ENCODE measurements at places on chromosomes 2 and 18.
A peak's percentile ranks its signal among the peaks of the same experiment; 100 is the strongest.

DNA sequence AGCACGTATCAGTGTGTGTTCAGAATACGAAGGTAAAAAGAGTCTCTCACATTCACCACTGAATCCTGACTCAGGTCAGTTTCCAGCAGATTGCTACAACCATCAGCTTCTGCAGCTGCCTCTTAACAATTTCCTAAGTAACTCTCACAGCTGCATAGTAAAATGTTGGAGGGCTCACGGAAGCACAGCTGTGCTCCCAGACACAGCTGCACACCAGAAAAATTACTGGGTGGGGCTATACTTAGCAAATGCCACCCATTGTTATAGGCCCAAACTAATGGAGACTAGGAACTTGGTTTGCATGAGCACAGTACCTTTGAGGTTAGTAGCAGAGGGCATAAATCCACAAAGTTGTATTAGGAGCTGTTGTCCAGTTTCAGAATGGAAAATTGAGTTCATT is 153.9 kb upstream of the ERBB4 start:
- no peak for DNase-seq

DNA sequence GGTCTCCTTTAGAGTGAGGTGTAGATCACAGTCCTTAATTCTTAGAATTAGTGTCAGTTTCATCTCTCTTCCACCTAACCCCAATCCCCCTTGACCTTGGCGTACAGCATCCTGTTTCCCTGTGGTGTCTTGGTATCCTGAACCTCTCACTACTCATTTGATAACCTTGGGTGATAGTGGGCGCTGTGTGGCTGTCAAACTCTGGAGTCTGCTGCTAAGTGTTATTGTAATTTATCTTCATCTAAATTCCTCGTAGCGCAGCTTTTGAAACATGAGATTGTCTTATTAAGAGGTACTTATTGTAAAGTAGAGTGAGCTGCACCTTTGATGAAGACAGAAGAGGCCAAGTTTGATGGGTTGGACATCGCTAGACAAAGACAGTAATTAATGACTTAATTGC is 222.6 kb upstream of the SPRED2 start:
- peak; percentile 42 for DNase-seq

GRCh38 chr2:41922177-41922576 is 125.6 kb upstream of the PKDCC start:
- no peak for DNase-seq

DNA sequence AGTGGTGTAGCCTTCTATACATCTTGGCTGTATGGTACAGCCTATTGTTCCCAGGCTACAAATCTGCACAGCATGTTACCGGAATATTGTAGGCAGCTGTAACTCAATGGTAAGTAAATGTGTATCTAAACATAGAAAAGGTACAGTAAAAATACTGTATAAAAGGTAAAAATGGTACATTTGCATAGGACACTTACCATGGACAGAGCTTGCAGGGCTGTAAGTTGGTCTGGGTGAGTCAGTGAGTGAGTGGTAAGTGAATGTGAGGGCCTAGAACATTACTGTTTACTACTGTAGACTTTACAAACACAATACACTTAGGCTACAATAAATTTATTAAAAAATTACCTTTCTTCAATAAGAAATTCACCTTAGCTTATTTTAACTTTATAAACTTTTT is 3.7 kb upstream of the MRPS9 start:
- no peak for DNase-seq

DNA sequence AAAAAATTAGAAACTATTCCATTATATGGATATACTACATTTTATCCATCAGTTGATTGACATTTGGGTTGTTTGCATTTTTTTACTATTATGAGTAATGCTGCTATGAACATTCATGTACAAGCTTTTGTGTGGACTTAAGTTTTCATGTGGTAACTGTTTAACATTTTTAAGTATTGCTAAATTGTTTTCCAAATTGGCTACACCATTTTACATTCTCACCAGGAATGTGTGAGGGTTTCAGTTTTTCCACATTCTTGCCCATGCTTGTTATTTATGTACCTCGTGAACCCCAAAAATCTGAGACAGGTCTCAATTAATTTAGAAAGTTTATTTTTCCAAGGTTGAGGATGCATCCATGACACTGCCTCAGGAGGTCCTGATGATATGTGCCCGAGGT is 3.1 kb upstream of the TXNL4A start:
- no peak for DNase-seq

DNA sequence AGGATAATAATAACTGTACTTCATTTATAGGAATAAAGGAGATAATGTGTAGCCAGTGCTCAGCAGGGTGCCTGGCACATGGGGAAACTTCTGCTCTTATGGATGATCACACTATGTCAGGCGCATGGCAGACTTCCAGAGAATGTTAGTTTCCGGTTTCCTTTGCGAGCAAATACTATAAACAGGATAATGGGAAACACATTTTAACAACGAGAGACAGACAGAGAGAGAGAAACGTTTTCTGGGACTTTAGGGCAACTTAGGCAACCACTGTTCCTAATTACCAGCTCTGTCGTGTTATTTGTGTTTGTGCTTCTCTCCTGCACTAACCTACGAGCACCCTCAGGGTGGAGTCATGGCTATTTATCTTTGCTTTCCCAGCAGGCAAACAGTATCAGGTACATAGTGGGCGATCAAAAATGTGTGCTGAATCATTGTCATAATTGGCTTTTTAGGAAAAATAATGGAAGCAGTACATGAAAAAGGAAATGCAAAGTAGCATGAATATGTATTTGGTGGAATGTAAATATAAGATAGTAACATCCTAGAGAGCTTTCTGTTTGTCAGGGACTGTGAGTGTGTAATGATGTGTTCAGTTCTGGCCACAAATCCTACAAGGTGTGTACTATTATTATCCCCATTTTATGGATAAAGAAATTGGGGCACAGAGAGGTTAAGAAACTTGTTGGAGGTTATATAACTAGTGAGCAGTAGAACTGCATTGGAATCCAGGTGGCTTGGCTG is 36.8 kb upstream of the IGFBP2 start:
- peak; percentile 37 for DNase-seq

DNA sequence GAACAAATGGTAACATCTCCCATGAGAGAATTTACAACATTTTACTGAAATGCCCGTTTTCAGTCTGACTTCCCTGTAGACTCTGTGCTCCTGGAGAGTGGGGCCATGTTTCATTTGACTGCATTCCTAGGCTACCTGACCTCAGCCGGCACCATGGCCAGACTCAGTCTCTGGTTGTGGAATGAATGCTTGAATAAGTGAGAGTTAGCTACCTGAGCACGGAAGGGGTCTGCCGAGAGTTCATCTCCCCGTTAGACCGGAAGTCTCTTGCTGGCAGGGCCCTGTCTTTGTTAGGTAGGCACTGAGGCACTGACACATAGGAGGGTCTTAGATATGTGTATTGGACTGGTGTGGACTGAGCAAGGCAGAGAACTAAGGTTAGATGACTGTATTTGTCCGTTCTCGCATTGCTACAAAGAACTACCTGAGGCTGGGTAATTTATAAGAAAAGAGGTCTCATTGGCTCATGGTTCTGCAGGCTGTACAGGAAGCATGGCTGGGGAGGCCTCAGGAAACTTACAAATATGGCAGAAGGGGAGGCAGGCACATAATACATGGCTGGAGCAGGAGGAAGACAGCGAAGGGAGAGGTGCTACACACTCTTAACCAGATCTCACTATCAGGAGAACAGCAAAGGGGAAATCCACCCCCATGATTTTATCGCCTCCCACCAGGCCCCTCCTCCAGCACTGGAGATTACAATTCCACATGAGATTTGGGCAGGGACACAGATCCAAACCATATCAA is 271.2 kb downstream of the GLI2 start:
- no peak for DNase-seq

GRCh38 chr2:1816414-1816911 is 72.1 kb upstream of the PXDN start:
- no peak for DNase-seq

Measured in NCI-H1417 treated with DMSO at 0.1 percent for 48 hours (cell line).